ENCODE measurements at places on chromosomes 1 and 21. TPM values are rescaled to one million over a fixed set of nuclear protein-coding genes. Genes with fewer than 3 reads are reported as not detected.

- H3K4me1 ChIP-seq, result no peaks in the 10 kb centered on the region
- DNase-seq, result no peak
These were observed 153.5 kb upstream of the CTTNBP2NL start for GRCh38 chr1:112242470-112242869.

GRCh38 chr1:224539971-224540370 lies 76.1 kb upstream of the CNIH3 start:
- DNase-seq, result no peak
- peaks cover 29% of the 10 kb centered on the region for H3K4me1 ChIP-seq

DNA sequence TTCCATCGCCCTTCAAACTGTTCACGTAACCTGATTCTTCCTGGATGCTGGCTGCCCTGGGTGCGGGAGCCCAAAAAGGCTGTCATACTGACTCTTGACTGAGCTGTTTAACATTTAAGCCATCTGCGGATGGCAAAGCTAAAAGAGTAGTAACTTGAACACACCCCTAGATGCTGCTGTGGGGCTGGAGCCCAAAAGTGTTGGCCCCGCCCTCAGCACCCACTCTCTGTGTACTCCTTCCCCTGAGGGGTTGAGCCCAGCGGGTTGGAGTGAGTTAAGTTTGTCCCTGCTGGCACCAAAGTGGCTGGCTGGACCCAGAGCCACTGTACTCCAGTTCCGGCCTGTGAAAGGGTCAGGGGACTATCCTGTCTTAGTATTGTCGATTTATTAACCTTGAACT lies 640.6 kb downstream of the PTPRU start:
- DNase-seq, result no peak
- no peaks in the 10 kb centered on the region for H3K4me1 ChIP-seq
- H3K36me3 ChIP-seq, result no peaks in the 10 kb centered on the region
- H3K27me3 ChIP-seq, result peaks cover 3% of the 10 kb centered on the region

GRCh38 chr1:100134872-100135271 lies 1.9 kb downstream of the TRMT13 start:
- peak overlapping the region; percentile 64 for H3K4me3 ChIP-seq
- DNase-seq, result no peak
- peaks cover 44% of the 10 kb centered on the region for H3K4me1 ChIP-seq
- H3K36me3 ChIP-seq, result peaks cover 24% of the 10 kb centered on the region
- no peaks in the 10 kb centered on the region for H3K27me3 ChIP-seq

The HSD3B1 gene
- not detected for total RNA-seq

DNA sequence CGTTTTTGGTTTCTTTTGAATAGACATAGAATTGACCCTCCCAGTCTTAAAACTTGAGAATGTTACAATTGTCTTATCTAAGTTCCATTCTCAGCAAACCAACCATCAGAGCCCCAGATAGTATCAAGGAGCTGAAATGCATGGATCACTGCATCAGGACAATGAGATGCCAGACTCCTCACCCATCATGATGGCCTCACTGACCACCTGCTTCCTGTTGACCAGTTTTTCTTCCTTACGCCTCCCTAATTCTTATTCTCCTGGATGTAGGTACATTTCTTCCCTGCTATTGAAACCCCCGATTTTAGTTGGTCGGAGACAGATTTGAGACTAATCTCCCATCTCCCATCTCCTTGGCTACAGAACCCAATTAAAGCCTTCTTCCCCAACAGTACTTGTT lies 17.7 kb downstream of the MATN1 start:
- peaks cover 7% of the 10 kb centered on the region for H3K27me3 ChIP-seq
- H3K4me1 ChIP-seq, result no peaks in the 10 kb centered on the region
- H3K4me3 ChIP-seq, result no peak overlapping the region
- no peaks in the 10 kb centered on the region for H3K36me3 ChIP-seq
- DNase-seq, result no peak

- H3K4me1 ChIP-seq, result peaks cover 6% of the 10 kb centered on the region
- H3K36me3 ChIP-seq, result no peaks in the 10 kb centered on the region
- DNase-seq, result no peak
- no peak overlapping the region for H3K4me3 ChIP-seq
These were observed 84.6 kb downstream of the SELENOF start for GRCh38 chr1:86829321-86829720.

DNA sequence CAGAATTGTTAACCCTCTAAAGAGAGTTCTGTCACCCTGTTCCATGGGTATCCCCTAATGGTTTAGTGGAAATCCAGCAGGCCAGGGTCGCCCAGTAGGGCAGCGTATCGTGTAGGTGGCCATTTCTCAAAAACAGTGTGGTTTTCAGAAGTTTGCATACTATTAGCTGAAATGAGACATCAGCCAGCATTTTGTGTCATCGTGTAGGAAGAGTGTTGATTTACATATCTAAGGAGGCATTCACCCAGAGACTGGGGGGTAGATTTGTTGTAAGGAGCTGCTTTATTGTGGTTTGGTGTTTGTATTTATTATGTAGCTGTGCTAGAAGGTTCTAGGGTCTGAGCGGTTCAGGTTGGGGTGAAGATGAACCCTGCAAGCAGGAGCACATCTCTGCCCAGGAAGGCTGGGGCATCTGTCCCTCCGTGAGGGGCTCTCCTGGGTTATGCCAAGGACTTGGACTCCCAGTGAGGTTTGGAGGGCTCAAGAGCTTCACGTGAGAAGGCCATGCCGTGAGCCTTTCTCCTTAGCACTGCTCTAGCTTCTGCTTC lies 174.4 kb downstream of the PGBD5 start:
- peak overlapping the region; percentile 76 for H3K27ac ChIP-seq
- peaks cover 18% of the 10 kb centered on the region for H3K4me1 ChIP-seq
- H3K27me3 ChIP-seq, result no peaks in the 10 kb centered on the region
- H3K36me3 ChIP-seq, result peaks cover 25% of the 10 kb centered on the region
- no peak for DNase-seq

- peak overlapping the region; percentile 86 for H3K27ac ChIP-seq
- H3K27me3 ChIP-seq, result no peaks in the 10 kb centered on the region
- no peak for DNase-seq
- peak overlapping the region; percentile 23 for H3K4me3 ChIP-seq
These were observed 61.5 kb upstream of the ATP1B1 start for GRCh38 chr1:169044971-169045370.

The ZNF326 gene
- total RNA-seq, result 39.1 TPM

DNA sequence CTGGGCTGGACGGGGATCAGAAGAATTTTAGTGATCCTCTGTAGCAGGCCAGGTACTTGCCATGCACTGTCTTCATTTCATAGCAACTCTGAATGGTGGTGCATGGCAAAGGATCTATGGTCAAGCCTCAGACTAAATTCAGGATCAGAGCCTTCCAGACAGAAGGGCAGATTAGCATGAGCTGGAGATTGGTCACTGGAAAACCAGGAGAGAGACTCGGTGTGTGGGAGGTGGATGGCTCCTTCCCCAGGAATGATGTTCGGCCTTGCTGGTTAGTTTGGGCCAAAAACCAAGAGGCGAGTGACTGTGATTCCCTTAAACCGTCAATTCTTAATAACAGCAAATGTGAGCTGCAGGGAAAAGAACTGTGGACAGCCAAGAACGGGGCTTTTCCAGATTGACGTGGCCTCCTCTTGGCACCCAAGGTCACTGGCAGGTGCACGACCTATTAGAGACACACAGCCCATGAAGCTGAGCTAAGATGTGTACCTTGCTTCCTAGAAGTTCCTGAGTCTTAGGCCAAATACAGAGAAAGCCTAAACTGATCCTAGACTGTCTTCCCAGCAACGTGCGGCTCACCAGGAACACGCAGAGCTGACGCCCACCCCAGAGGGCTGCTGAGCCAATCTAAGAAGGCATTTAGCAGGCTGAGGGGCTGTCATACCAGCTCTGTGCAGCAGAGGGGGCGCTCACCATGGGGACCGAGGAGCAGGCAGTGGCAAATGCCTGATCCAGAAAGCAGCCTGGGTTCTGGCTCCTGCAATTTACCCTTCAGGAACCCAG lies 18.5 kb downstream of the ALDH4A1 start:
- H3K27me3 ChIP-seq, result no peaks in the 10 kb centered on the region
- H3K4me3 ChIP-seq, result no peak overlapping the region

DNA sequence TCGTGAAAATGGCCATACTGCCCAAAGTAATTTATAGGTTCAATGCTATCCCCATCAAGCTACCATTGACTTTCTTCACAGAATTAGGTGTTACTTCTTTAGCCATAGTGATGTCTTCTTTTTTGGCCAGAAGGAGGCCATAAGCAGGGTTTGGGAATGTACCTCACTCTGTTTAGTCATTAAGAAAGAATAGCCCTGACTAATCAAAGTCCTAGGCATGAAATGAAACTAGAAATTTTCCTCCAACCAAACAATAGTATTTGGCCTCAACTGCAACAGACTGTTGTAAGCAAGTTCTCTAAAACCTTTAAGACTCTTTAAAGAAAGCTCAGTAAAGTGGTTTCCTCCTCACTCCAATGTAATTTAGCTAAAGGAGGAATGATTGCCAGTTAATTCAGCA lies 163.9 kb downstream of the AKT3 start:
- H3K27ac ChIP-seq, result no peak overlapping the region
- H3K4me1 ChIP-seq, result no peaks in the 10 kb centered on the region
- H3K4me3 ChIP-seq, result no peak overlapping the region
- DNase-seq, result no peak
- H3K27me3 ChIP-seq, result no peaks in the 10 kb centered on the region
- no peaks in the 10 kb centered on the region for H3K36me3 ChIP-seq

The CRNN gene
- not detected for total RNA-seq

The SSR2 gene
- total RNA-seq, result 195 TPM

Data from activated T-helper 1 cell treated with anti-CD3 and anti-CD28 coated beads, Interleukin-12 subunit alpha, Interleukin-12 subunit beta, Interleukin-2, Interleukin-4 antibody, amounts not matched to agents 30 ng/mL and 10 ng/mL and 1 ng/mL, durations not matched to agents 14 hours and 24 hours and 36 hours (primary cell).